CD4-positive, alpha-beta T cell (primary cell): ENCODE measurements at places on chromosomes 11 and 22.
A peak's percentile ranks its signal among the peaks of the same experiment; 100 is the strongest.

DNA sequence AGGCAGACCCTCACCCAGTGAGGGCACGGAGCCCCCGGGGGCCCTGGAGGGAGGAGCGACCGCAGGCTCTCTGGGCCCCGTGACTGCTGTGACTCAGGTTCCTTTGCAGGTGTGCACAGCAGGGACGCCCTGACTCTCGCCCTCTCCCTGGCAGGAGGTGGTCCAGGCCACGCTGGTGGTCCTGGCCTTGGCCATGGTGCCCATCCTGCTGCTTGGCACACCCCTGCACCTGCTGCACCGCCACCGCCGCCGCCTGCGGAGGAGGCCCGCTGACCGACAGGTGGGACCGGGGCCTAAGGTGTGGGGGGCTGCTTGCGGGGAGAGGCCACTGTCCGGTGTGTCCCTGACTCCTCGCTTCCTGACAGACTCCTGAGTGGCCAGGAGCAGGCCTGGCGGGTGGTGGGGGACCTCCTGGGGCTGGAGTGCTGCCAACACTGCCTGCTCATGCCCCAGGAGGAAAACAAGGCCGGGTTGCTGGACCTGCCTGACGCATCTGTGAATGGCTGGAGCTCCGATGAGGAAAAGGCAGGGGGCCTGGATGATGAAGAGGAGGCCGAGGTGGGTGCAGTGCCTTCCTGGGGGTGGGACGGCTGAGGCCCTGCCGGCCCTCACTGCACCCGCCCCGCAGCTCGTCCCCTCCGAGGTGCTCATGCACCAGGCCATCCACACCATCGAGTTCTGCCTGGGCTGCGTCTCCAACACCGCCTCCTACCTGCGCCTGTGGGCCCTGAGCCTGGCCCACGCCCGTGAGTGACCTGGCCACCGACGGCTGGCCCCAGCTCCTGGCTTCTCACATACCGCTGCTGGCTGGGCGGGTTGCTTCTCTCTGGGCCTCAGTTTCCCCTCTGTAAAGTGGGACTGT, 10.9 kb downstream of the TCIRG1 start:
- no peak for DNase-seq

- no peak for DNase-seq
These were observed 40.2 kb downstream of the RRP8 start for GRCh38 chr11:6563121-6563619.

DNA sequence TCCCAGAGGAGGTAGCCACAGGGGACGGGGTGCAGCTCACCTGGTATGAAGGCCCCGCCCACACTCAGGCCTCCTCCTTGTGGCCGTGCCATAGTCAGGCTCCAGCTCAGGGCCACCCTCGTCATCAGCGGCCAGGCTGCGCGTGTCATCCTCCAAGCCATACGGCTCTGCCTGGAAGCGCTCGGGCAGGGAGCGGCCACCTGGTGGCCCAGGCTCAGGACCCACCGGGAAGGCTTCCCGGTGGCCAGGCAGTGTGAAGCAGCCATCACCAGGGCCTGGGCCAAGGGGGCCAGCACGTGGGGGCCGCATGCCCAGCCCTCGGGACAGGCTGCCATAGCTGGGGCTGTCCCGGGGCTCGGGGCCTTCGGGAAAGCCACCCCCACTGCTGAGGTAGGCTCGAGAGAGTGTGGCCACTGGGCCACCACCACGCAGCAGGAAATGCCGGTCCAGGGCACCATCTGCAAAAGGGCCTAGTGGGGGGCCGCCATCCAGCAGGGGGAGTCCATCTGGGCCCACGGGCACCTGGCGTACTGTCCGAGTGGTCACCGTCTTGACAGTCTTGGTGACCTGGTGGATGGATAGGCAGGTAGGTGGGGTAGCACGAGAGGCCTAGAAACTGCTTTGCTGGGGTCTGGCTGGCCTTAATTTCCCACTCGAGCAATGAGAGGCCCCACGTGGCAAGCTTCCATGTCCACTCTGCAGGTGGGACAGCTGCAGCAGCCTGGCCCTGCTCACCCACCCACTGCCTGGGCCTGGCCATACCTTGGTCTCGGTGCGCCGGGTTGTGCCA, 35.3 kb downstream of the ARVCF start:
- DNase-seq = no peak

DNA sequence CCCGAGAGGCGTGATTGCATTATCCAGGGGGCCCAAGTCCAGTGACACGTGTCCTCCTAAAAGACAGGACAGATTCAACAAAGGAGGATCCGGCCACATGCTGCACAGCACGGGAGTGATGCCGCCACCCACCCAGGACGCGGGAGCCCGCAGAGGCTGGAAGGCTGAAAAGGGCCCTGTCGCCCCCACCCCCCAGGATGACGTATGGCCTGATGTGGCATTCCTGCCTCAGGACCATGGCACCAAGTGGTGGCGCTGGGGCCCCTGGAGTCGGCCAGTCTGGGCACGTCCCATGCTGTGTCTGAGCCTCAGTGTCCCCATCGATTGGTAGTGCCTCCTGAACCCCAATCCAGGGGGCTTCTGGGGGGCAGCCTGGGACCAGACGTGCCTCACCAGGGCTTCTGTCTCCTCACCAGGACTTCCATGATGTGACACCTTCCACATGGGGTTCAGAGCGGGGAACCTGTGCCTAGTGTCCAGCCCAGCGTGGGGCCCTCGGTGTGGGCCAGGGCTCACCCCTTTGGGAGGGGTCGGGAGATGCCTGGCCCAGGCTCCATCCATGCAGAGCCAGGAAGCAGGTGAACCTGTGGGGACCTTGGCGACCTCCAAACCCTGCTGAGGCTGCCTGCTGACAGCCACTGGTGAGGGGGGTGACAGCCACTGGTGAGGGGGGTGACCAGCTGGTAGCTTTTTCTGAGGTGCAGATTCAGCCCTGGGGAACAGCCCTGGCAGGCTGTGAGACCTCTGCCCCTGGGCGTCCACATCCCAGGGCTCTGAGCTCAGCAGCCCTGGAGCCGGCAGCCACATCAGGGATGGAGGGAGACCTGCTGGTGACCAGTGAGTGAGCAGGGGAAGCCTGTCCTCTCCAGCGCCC, 75.3 kb downstream of the KCNQ1 start:
- peak; percentile 14 for DNase-seq

DNA sequence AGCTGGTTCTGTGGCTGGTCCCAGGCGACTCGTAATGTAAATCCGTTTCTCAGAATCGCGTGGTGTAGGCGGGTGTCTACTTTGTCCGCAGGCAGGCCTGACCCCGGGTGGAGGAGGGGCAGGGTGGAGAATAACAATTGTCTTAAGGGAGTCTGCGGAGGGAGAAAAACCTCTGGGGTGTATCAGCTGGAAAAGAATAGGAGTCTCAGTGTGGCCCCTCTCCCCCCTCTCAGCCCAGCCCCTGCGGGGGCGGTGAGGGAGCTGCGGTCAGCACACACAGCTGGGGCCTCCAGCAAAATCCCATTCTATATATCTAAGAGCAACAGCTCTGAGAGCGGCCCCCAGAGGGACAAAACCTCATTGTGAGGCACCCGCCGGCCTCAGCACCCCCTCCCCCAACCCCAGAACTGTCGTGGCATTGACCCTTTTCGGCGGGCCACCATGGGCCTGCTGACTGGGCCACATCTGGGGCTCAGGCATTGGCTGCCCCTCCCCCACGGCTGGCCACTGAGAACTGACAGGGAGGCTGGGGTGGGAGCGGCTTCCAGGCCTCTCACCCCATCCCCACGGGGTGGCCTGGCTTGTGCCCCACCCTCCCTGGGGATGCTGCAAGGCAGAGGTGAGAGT, 2.7 kb upstream of the MYRF start:
- DNase-seq = no peak

- DNase-seq = no peak
These were observed 52.8 kb upstream of the RRAS2 start for GRCh38 chr11:14411818-14412217.

GRCh38 chr11:20351136-20351535, 12.4 kb upstream of the HTATIP2 start:
- DNase-seq = no peak

DNA sequence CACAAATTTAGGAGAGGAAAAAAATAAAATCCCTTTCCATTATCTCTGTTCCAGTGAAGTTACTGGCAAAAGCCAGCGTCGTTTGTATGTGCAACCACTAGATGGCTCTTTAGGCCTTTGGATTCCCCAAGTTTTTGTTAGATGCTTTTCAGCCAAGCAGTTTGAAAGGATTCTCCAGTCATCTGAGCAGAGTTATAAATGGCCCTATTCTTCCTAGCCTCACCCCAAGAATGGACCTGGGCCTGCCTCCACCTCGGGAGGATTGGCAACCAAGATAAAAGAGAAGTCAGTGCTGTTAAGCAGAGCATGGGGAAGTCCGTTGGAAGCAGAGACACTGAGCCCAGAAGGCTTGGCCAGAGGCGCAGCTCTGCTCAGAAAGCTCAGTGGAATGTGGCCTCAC, 15.4 kb downstream of the FAM181B start:
- no peak for DNase-seq

DNA sequence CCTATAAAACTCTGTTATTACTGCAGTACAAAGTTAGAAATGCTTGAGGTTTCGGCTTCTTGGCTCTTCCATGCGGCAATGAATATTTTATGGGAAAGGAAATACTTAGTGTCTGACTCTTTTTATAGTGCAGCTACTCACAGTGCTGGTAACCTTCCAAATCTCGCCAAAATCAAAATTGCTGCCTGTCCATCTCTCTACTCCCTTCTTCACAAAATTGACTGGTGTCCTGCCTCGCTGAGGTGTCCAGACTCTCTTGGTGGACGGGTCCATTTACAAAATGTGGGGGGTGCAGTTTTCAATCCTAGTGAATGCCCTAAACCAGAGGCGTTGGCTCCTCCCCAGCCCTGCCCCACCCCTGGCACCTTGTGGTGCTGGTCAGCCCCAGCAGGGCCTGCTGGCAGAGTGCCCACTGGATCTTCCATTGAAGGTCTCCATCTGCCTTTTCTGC, 73.5 kb downstream of the ZBTB16 start:
- no peak for DNase-seq

- DNase-seq = no peak
These were observed 861 bp upstream of the LTBP3 start for GRCh38 chr11:65558930-65559509.

- no peak for DNase-seq
These were observed 9.9 kb downstream of the IFT27 start for GRCh38 chr22:36765943-36766450.

DNA sequence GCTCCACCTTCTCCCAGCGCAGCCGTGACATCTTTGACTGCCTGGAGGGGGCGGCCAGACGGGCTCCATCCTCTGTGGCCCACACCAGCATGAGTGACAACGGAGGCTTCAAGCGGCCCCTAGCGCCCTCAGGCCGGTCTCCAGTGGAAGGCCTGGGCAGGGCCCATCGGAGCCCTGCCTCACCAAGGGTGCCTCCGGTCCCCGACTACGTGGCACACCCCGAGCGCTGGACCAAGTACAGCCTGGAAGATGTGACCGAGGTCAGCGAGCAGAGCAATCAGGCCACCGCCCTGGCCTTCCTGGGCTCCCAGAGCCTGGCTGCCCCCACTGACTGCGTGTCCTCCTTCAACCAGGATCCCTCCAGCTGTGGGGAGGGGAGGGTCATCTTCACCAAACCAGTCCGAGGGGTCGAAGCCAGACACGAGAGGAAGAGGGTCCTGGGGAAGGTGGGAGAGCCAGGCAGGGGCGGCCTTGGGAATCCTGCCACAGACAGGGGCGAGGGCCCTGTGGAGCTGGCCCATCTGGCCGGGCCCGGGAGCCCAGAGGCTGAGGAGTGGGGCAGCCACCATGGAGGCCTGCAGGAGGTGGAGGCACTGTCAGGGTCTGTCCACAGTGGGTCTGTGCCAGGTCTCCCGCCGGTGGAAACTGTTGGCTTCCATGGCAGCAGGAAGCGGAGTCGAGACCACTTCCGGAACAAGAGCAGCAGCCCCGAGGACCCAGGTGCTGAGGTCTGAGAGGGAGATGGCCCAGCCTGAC, 2.5 kb downstream of the TSSC4 start:
- DNase-seq = no peak

GRCh38 chr11:16880184-16880801, 133.9 kb downstream of the PLEKHA7 start:
- no peak for DNase-seq

DNA sequence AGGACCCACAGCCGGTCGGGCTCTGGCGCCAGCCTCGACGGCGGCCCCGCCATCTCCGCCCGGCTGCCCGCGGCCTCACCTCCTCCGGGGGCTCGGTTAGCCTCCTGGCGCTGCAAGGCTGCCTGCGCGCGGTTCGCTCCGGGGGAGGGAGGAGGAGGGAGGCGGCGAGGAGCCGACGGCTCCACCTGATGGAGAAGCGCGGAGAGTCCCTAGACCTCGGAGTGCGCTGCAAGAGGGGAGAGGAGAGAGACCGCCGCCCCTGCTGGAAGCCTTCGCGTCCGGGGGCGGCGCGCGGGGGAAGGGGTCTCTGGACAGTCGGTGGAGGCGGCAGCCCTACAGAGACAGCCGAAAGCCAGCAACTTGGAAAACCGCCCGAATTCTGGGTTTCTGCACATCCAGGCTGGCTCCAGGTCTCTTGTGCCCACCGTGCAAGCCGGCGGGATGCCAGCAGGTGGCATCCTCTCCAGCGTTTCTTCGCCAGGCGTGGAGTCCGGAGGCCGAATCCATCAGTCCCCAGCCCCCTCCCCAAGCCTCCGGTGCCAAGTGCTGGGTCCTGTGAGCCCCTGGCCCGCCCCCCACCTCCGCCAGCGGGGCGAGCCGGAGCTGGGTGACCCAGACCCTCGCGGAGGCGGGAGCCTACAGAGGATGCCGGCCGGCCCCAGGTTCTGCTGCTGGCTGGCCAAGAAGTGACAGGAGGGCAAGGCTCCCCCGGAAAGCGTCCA, 2.9 kb upstream of the KIRREL3 start:
- no peak for DNase-seq

DNA sequence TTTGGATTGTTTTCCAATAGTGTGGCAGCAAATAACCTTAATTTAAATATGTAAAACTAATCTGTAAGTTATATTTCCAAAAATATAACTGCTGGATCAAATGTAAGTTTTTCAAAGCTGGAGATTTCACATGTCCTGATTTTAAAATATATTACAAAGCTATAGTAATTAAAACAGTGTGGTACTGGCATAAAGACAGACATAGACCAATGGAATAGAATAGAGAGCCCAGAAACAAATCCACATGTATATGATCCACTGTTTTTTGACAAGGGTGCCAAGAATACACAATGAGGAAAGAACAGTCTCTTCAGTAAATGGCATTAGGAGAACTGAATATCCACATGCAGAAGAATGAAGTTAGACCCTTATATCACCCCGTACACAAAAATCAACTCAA, 4.0 kb downstream of the OR4X2 start:
- no peak for DNase-seq
